ENCODE measurements at places on chromosomes 6 and 20. TPM values are rescaled to one million over a fixed set of nuclear protein-coding genes. Genes with fewer than 3 reads are reported as not detected.
A peak's percentile ranks its signal among the peaks of the same experiment; 100 is the strongest.

- DNase-seq: no peak
Measured at GRCh38 chr6:57021086-57021720, 25.3 kb upstream of the KIAA1586 start.

DNA sequence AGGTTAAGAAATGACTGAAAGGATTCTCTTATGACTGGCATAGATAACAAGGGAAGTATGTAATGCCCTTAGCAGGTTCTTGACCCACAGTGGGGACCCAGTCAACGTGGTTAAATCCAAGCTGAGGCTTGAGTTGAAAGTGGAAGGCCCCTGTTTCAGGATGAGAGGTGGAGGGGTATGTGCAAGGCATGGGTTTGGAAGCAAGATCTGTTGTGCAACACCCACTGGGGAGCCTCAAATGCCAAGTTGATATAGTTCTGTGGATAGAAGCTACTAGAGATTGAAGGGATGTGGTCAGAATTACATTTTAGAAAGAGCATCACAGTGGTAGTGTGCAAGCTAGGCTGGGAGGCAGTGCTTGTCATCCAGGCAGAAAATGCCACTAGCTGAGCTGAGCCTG, 5.1 kb downstream of the PABPC1L start:
- DNase-seq: peak; percentile 67

DNA sequence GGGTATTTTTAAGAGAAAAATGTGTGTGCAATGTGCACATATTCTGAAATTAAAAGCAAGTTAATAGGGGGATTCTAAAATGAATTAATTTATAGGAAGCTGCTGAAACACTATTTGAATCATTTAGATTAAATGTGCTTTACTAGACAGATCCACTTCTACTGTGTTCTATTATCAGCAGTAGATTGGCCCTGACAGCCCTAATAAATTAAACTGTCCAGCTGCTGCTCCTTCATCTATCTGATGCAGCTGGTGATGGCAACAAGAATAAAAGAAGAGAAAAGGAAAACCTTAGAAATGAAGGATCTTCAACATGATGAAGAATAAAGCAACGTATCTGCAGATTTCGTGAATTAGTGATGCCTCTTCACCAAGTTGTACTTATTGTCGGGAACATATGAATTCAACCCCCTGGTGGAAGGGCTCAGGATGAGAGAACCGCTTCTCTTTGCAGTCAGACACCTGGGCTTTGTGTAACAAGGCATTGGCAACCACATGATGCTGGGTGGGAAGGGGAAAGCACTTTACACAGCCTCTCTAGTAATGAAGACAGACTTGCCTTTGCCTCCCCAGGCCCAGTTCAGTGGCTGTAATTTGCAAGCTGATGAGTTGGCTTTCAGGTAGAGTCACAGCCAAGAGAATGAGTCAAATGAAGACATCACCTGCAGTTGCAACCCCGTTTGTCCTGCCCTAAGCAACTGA, 94.4 kb downstream of the LAMP5 start:
- no peak for DNase-seq

DNA sequence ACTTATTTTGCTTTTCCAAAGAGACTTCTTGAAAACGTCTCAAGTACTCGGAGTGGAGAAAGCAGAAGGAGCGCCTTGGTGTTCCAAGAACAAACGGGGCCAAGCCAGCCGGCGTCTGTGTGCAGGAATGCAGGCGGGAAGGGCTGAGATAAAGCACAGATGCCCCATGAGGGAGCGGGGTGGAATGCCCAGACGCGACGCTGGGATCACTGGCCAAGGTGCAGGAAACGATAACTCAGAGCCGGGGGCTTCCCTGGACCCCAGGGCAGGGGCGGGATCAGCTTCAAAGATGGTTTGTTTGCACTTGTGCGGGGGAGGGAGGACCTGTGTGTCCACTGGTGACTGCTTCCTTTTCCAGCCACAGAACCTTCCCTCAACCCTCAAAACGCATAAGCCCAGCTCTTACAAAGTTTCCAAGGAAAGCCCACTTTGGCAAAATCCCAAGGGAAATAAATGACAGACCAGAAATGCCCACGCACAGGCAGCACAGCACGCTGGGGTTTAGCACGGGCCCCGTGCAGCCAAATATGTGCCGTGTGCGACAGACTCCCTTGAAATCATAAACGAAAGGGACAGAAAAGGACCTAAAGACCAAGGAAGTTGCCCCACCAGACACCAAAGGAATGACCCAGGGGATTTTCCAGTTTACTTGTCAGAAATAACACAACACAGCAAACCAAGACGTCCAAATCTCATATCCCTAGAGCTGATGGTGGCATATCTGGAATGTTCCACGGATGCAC, 113.9 kb downstream of the NFATC2 start:
- DNase-seq: no peak

DNA sequence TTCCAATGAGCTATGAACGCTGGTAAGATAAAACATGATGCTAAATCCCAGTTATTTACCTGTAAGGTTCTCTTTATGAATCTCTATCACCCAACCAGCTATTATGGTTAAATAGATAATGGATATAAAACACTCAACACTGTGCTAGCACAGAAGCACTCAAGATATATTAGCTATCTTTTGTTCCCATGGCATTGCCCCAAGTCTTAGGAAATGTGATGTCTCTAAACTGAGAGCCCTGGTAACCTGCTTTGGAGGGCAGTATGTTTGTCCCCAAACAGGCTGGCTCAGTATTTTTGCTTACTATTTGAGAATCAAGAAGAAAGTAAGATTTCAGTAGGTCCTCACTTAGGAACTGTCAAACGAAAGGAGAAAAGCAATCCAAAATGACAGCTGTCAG, 90.5 kb downstream of the BTBD9 start:
- no peak for DNase-seq

- DNase-seq: no peak
Measured at GRCh38 chr20:54340667-54341081, 132.8 kb downstream of the PFDN4 start.

- DNase-seq: peak; percentile 76
Measured at GRCh38 chr6:72621291-72622093, at the start of gene KCNQ5. TSS of gene KCNQ5 (plus strand) at chr6:72622064.

DNA sequence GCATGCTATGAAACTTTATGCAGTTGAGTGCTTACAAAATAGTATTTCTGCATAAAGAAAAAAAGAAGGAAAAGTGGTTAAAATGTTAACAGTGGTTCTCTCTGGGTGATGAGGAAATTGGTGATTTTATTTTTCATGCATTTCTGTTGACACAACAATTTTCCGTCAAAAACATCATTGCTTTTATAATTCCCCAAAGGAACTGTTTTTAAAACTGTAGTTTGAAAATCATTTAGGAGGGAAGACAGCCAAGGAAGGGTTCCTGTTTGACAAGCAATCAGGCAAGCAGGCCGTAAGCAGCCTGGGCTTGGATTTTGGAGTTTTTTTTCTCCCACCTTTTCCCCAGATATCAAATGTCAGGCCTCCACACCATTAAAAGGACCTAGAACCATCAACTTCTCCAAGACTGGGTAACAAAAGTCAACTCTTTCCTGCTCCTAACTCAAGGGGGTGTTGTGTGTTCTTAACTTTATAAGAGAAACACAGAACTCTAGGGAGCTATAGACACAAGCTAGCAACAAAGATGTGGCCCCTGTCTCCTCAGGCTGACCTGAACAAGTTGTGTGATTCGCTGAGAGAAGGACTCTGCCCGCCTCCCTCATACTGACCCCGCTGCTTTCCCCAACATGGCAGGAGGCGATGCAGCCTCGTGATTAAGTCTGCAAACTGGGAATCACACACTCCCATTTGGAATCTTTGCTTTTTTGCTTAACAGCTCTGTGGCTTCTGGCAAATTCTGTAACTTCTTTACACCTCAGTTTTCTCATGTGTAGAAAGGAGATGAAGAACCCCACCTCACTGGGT, 146.6 kb downstream of the BCAS1 start:
- no peak for DNase-seq

- no peak for DNase-seq
Measured at GRCh38 chr20:31446084-31446819, 5.8 kb downstream of the DEFB123 start.

- no peak for DNase-seq
Measured at GRCh38 chr6:127854009-127854408, 46.8 kb downstream of the THEMIS start.

- DNase-seq: no peak
Measured at GRCh38 chr20:53926428-53927028, 143.9 kb downstream of the BCAS1 start.

GRCh38 chr6:29679962-29680361, 990 bp downstream of the ZFP57 start:
- no peak for DNase-seq

- DNase-seq: no peak
Measured at GRCh38 chr6:20511852-20512251, 22.4 kb upstream of the CDKAL1 start.

GRCh38 chr6:46486181-46486580, 5.1 kb downstream of the RCAN2 start:
- no peak for DNase-seq

- no peak for DNase-seq
Measured at GRCh38 chr6:2193931-2194330, 51.5 kb downstream of the GMDS start.

GRCh38 chr6:101013612-101014195, 132.6 kb upstream of the ASCC3 start:
- DNase-seq: no peak

DNA sequence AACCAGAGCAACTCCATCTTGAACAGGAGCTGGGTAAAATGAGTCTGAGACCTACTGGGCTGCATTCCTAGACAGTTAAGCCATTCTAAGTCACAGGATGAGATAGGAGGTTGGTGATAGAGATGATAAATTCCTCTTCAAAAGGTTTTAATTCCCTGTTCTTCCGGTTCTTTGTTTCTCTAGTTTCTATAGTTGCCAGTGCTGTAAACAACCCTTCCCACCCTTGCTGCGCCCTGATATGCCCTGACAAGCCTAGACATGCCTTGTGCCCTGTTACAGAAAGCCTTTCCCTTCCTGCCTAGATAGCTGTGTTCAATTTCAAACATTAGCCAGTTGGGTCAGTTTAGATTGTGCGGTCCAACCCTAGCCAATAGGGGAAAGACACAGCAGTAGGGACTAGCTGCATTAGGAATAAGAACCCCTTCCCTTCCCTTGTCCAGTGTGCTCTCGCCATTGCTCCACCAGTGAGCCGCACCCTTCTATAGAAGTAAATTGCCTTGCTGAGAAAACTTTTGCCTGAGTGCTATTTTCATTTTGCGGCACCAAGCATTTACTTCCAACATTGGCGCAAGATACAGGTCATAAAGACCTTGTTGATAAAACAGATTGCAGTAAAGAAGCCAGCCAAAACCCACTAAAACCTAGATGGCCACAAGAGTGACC, 52.5 kb upstream of the CCN2 start:
- peak; percentile 21 for DNase-seq

GRCh38 chr6:29845405-29846006, 17.9 kb downstream of the HLA-G start:
- DNase-seq: peak; percentile 74

DNA sequence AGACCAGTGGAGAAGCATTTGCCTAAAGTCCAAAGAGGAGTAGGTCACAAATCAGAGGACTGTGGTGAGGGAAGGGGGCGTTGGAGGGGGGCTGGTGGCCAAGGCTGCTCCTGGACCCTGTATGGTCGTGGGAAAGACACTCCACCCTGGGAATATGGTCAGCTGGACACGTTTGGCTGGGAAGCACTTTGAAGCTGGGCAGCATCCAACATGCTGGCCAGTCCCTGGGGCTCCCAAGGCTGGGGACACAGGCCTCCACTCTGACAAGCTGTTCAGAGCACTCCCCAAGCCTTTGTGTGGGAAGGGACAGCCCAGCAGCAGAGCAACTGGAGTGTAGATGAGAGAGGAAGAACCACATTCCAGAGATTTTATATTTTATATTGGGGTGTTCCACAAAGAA, 203.2 kb downstream of the ANKRD60 start:
- DNase-seq: no peak

DNA sequence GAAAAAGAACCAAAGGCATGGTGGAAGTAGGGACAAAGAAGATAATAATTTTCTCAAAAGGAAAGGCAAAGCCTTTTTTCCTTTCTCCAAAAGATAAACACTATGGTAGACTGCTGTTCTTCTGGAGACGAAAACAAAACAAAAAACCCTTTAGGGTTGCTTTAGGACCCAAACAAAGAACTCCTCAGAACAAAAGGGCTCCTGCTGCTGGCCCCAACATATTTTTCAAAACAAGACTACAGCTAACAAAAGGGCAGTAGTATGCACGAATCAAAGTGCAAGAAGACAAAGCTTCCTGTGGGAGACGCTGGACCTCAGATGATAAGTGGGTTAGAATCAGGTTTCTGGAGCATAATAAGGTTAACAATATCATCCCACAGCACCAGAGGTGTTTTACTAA, 15.8 kb downstream of the NCOA5 start:
- no peak for DNase-seq

- no peak for DNase-seq
Measured at GRCh38 chr6:75409928-75410327, 83.7 kb downstream of the FILIP1 start.

- DNase-seq: no peak
Measured at GRCh38 chr6:152750694-152751093, at the start of gene VIP. TSS of gene VIP (plus strand) at chr6:152750797. CDS start at chr6:152752178, 1,381 bp downstream.

DNA sequence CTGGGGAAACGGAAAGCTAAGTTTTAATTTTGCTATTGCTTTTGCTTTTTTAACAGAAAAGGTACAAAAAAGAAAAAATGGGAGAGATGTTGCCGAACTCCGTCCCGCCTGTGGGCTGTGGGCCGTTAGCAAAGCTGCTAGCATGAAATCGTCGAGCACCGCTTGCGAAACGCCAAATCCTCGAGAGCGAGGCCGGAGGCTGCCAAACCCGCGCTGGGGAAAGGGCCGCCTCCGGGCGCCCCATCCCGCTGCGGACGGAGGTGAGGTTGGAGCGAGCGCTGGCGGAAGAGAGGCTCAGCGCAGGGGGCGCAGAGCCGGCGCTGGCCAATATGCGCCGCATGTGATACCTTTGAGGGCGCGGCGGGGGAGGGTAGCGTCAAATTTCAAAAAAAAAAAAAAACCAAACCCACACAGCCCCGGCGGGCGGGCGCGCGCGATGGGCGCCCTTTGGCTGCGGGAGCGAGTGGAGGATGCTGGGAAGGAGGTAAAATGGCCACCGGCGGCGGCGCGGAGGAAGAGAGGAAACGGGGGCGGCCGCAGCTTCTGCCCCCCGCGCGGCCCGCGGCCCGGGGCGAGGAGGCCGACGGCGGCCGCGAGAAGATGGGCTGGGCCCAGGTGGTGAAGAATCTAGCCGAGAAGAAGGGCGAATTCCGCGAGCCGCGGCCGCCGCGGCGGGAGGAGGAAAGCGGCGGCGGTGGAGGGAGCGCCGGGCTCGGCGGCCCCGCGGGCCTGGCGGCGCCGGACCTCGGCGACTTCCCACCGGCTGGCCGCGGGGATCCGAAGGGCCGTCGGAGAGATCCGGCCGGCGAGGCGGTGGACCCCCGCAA, at the start of gene ZCCHC3:
ZCCHC3 (plus strand) TSS at position 473 of the 827 bp plus-strand sequence; CDS start at position 490, 17 bp downstream.
- peak; percentile 96 for DNase-seq

GRCh38 chr6:148771896-148772554, 25.2 kb downstream of the UST start:
- DNase-seq: peak; percentile 19

Gene LRFN2
- total RNA-seq: 0.45 TPM

Gene ZC2HC1B
- total RNA-seq: not detected

Gene TBX18
- not detected for total RNA-seq

Gene OPRM1
- not detected for total RNA-seq

Gene ADTRP
- total RNA-seq: 4.7 TPM

Gene COX7A2
- 538 TPM for total RNA-seq

Gene LRRN4
- total RNA-seq: not detected

Gene ELMO2
- total RNA-seq: 64.5 TPM

Gene SLC4A11
- 1.9 TPM for total RNA-seq

Gene PAX1
- not detected for total RNA-seq

Gene SLX4IP
- total RNA-seq: 6.6 TPM

Gene SLCO4A1
- total RNA-seq: 67.3 TPM

Gene ERVFRD-1
- not detected for total RNA-seq
